ENCODE measurements at places on chromosomes 6 and 20. TPM values are rescaled to one million over a fixed set of nuclear protein-coding genes. Genes with fewer than 3 reads are reported as not detected.

- no peak for DNase-seq
Measured at GRCh38 chr6:35260591-35261570, 1.3 kb downstream of the ZNF76 start.

- DNase-seq: no peak
Measured at GRCh38 chr20:60136645-60137401, 178.6 kb downstream of the CDH26 start.

DNA sequence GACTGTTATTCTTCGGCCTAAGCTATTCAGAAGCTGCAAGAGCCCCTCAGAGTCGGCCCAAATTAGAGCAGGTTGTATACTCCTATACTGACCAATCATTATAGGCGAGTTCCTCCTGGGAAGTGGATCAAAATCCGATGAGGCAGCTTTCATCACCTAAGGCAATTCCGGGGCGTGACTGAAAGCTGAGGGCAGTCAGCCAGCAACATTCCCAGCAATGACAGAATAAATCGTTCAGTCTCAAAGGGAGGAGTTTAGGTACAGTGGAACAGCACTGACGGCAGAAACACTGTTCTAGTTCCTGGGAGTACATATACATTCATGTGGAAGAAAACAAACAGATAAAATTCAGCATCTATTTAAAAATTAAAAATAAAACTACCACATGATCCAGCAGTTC is 10.8 kb downstream of the HLA-DQB2 start:
- no peak for DNase-seq

GRCh38 chr6:89144354-89144906 is 1.4 kb upstream of the PM20D2 start:
- no peak for DNase-seq

GRCh38 chr6:140071601-140072062 is 697.2 kb upstream of the CITED2 start:
- DNase-seq: no peak

DNA sequence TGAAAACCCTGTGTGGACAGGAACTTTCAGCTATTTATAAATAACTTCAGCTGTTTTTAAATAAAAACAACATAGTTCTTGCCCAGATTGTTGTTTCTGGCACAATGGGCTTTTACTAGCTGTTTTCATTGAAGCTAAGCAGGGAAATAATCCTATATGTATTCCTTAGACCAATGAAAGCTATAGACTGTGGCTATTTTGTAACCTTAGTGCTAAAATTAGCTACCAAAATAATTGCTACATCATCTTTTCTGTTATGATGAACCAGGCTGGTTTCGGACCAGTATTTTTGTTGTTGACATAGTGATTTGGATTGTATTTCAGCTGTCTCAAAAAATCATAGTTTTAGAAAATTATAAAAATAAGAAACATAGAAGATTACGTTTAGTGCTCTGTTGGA is 13.7 kb downstream of the PHF3 start:
- no peak for DNase-seq

DNA sequence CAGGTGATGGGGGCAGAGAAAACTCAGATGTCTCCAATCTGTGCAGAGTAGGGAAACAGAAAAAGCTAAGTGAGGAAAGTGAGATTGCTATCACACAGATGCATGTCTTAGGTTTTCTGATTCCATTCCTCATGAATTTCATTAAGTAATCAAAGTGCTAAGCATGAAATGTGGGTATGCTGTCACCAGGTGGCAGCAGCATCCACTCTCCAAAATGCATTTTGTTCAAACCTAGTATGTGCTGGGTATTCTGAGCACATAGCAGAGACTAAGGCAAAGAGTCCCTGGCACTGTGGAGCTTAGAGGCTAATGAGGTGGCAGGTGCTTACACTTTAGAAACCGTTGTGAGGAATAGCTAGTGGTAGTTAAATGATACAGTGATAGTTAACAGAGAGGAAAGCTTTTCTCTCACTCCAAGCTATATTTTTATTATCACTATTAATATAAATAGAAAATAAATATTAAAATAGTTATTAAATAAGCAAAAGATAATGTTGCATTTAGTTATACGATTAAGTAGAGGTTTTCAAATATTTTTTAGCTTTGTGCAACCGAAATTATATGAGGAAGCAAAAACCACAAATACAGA is 179.5 kb downstream of the CDH26 start:
- no peak for DNase-seq

The EFCAB8 gene
- 0.15 TPM for polyA plus RNA-seq
